ENCODE measurements at places on chromosomes 6 and 20. TPM values are rescaled to one million over a fixed set of nuclear protein-coding genes. Genes with fewer than 3 reads are reported as not detected.

DYNLT2 gene
- total RNA-seq: 5.7 TPM

RAD21L1 gene
- total RNA-seq: not detected

JARID2 gene
- total RNA-seq: 18.2 TPM

RSPH3 gene
- 7.8 TPM for total RNA-seq

TCP11 gene
- total RNA-seq: not detected

MUC21 gene
- total RNA-seq: 6.9 TPM

POPDC3 gene
- 70.0 TPM for total RNA-seq

THBS2 gene
- total RNA-seq: 89.3 TPM

PRDM13 gene
- not detected for total RNA-seq

NRSN1 gene
- 0.51 TPM for total RNA-seq

All from tongue (tissue), 3 donors.